Stimulated activated CD8-positive, alpha-beta memory T cell treated with anti-CD3 and anti-CD28 coated beads, Interleukin-15, amount 100 ng/mL, for 24 hours (primary cell): ENCODE measurements at places on chromosomes 5 and 9.

DNA sequence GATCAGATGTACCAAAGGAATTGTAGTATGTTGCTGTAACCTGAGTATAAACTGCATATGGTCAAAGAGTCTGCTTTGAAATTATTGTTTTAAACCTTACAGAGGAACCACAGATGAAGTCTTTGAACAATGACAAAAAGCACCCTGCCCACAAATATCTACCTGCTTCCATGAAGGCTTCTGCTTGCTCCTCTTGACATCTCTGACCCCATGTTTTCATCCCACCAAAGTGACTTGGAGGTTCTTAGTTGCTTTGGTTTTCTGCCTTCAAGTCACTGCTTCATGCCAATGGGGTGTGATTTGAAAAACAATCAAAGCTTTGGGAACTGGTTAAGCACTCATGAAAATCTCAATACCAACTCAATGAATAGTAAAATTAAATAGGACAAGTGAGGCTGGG is 194.6 kb upstream of the ACTBL2 start:
- no peak for DNase-seq

- no peak for DNase-seq
These were observed 20.7 kb upstream of the SLC1A3 start for GRCh38 chr5:36585701-36586100.

GRCh38 chr9:136078024-136078423 is 17.1 kb downstream of the NACC2 start:
- no peak for DNase-seq

- no peak for DNase-seq
These were observed 10.1 kb downstream of the IGFBPL1 start for GRCh38 chr9:38414040-38414723.

DNA sequence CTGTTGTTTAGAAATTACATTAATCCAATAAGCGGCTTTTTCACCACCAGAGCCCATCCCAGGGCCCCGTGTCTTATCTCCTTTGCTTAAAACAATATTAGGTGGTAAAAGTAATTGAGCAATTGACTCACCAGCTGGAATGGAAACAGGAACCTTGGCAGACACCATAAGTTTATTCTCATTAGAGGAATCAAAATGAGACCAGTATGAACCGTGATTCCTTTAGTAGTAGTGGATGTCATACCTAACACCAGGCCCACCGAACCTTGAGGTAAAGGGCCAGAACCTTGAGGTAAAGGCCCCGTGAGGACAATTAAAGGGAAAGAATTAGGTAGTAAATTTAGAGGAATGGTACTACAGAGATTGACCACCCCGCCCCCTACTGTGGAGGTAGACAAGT is 16.5 kb downstream of the HSDL2 start:
- DNase-seq: no peak

DNA sequence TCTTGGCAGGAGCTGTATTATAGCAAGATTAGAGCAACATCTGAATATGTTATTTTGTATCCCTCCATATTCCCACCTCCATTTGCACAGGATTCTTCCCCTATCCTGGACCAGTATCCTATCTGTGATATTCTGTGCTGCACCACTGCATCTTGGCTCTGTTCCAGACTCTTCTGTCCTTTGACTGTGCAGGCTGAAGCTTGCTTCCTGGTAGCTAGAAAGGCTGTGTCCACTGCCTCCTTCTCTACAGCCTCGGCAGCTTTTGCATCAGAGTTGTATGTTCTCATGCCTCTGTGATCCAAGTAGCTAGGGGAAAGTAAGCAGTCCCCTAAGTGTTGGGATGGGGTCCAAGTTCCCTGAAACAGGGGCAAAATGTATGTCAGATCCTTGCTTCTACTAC is 104.1 kb downstream of the GAS1 start:
- no peak for DNase-seq

DNA sequence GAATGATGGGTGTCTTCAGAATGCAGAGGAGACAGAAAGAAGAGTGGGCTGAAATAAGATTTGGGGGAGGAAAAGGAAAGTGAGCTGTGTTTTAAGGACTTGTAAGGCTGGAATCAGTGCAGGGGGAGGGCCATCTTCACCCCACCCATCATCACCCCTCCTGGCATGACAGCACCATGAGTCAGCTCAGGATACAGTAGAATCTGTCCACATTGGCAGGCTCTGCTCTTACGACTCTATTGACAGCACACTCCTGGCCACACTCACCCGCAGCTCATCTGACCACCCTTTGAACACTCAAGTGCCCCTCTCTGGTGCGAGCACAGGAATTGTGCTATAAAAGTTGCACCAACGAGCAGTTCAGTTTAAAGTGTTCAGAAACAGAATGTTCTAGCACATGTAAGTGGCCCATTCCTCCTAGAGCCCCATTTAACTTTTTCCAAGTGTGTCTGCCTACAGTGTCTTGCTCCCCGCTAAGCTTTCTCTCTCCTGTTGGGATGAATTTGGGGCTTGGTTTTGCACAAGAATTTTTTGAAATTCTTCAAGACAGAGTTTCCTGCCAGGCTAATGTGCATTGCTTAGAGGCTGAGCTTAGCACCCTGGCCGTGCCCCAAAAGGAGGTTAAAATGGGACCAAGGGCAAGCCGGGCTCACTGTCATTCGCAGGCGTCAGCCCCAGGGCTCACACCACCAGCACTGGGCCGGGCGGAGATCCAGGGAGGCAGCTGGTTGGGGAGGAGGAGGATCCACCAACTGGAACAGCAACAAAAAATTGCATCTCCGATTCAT is 12.0 kb downstream of the ADRA1B start:
- no peak for DNase-seq

GRCh38 chr9:132798817-132799790 is 79.0 kb downstream of the AK8 start:
- DNase-seq: no peak

GRCh38 chr9:132942541-132943182 is 1.8 kb downstream of the TSC1 start:
- DNase-seq: no peak

DNA sequence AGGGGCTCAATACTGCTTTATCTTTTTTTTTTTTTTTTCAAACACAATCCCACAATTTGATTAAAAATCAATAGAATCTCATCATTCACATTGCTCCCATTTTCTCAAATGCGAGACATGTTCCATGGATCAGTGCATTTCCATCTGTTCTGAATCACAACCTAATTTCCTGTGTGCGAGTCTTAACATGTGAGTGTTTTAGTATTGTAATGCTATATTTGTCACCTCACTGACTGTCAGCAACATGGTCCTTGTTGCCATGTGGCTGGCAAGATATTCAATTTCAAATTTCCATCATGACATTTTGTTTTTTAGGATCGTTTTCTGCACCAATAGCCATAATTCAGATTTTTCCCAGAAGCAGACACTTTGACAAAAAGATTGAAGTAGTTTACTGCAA is 233.2 kb upstream of the PRDM9 start:
- DNase-seq: no peak

DNA sequence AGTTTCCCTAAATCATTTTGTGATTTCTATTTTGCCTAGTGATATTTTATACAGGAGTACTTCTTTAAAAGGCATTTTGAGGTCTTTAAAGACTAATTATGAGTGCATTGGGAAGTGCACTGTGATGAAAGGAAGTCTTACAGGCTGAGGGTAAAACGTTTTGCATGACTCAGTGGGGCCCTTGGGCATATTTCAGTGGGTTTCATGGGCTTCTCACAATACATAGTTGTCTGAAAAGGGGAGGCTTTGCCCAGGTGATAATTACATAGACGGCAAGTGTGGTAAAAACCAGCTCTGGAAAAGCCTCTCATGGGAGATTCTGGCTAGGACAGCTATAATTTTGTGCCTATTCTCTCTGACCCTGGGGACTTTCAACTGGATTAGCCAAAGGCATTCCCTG is 387.2 kb downstream of the ARHGEF28 start:
- DNase-seq: no peak

GRCh38 chr5:161051920-161052500 is 200.0 kb upstream of the ATP10B start:
- DNase-seq: no peak

DNA sequence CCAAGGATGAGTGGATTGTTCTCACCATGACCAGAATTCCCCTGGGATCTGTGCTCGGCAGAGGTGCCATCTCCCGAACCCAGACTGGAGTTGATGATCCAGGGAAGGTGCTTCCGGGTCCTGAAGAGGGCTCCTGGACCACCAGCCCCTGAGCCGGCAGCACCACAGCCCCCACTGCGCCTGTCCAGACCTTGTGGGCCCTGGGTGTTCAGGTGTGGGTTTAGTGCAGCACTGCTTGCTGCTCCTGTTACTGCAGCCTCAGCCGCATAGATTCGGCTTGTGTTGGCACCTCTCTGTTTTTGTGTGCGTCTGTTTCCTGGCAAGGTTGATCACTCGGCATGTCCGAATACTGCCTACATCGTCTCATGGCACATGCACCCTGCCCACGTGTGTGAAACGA is 16.3 kb upstream of the NPM1 start:
- DNase-seq: no peak

DNA sequence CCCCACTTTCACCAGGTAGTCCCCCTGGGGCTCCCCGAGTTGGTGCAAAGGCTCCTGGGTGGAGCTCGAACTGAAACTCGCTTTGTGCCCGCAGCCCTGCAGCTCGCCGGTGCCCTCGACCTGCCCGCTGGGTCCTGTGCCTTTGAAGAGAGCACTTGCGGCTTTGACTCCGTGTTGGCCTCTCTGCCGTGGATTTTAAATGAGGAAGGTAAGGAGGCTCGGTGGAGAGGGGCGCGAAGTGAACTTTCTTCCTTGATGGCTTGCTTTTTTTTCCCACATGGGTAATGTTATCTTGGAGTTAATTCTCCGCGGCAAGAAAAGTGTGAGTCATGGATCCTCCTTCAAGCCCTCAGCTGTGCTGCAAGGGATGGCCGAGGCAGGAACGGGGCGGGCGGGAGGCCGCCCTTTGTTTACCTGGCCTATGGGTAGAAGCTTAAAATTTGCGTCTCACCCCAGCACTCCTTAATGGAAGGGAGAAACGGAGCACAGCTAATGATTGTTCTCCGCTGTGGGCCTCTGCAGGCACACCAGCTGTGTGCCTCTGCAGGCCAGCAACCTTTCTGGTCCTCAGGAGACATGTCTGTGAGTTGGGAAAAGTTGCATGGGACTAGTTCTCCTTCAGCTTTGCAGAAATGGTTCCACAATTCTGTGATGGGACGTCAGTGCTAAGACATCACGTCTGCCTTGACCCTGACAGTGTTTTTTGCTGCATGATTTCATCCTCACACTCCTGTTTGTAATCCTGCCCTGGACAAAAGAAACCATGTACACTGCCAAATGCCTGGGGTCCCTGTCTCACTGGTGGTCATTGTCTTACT is 1.1 kb downstream of the MAMDC2 start:
- DNase-seq: no peak
